Mammary epithelial cell (primary cell): ENCODE measurements at places on chromosomes 1 and 21. TPM values are rescaled to one million over a fixed set of nuclear protein-coding genes. Genes with fewer than 3 reads are reported as not detected.

Gene TMPRSS15
- total RNA-seq: not detected

Gene AMY1C
- not detected for total RNA-seq

Gene KIAA1614
- 3.7 TPM for total RNA-seq

Gene IGFN1
- total RNA-seq: 0.61 and 1.7 TPM in 2 replicates

Gene DNMT3L
- not detected for total RNA-seq

Gene ITLN2
- 0.35 and 0.67 TPM in 2 replicates for total RNA-seq

Gene CLCA4
- 0.11 and 0.24 TPM in 2 replicates for total RNA-seq

Gene RNF2
- 29.3 TPM for total RNA-seq
